GM12891 (cell line): ENCODE measurements at places on chromosomes 3 and 15.

DNA sequence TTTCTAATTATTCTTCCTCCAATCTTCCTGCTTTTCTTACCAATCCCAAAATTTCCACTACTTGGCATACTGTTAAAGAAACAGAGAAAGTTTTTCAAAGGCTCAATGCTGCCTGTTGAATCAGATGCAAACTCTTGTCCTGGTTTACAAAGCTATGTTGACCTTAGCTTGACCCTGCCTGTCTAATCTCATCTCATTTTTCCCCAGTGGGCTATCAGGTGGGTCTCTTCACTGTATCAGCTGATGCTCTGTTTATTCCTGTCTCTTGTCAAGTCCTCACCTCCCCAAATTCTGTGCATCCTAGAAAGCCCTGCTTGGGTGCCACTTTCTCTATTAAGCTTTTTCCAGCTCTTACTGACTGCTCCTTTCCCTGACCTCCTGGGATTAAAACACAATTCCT, 18.2 kb downstream of the NFKBIZ start:
- no peak for DNase-seq

- DNase-seq = no peak
These were observed 23.3 kb upstream of the NFKBIZ start for GRCh38 chr3:101825904-101826445.

- no peak for DNase-seq
These were observed 38.4 kb downstream of the SLCO3A1 start for GRCh38 chr15:91891788-91892345.

DNA sequence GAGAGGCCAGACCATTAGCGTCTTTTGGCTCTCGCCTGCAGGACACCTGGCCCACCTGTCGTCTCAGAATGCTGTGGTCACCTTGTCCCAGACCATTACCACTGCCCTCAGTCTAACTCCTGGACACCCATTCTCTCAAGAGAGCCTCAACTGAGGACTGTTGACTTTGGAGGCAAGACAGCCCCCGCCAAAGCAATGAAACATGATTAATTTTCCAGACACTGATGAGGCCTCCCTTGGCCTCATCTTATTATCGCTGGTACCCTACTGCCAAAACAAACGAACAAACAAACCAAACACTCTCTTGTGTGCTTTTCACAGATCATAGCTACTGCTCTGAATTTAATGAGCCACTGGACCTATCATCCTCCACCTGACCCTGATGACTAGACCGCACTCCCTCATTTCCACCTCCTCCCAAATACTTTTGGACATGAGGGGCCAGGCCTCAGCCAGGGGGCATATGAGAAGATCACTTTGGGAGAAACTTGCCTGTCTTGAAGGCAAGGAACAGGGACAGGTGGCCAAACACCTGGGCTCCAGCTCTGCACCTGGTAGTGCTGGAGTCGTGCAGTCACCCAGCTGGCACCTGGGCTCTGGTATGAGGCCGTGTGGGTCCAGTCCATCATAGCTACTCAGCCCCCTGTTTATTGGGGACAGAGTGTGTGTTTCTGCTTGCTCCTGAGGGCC, 27.6 kb downstream of the ALS2CL start:
- DNase-seq = peak; percentile 1
